Activated naive CD8-positive, alpha-beta T cell treated with anti-CD3 and anti-CD28 coated beads, Interleukin-2, amount 10 ng/mL, durations not matched to agents 7 days and 5 days (primary cell): ENCODE measurements at places on chromosomes 1 and 21. TPM values are rescaled to one million over a fixed set of nuclear protein-coding genes. Genes with fewer than 3 reads are reported as not detected.

DNA sequence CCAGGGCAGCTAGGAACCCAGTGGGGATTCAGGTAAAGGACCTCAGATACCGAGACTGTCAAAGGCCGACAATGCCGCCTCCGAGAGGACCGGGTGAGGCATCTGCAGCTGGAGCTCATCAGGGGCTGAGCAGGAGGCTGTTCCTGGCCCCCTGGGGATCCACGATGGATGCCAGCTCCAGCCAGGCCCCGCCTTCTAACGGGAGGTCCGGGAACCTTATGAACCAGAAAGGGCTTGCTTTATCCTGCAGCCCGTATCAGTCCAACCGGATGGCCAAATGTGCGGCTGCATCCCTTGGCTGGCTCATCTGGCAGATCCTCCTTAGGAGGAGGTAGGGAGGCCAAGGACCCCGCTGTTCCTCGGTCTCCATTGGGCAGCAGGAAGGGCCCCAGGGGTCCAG is 32.0 kb downstream of the SLC45A1 start:
- peak; percentile 34 for DNase-seq

DNA sequence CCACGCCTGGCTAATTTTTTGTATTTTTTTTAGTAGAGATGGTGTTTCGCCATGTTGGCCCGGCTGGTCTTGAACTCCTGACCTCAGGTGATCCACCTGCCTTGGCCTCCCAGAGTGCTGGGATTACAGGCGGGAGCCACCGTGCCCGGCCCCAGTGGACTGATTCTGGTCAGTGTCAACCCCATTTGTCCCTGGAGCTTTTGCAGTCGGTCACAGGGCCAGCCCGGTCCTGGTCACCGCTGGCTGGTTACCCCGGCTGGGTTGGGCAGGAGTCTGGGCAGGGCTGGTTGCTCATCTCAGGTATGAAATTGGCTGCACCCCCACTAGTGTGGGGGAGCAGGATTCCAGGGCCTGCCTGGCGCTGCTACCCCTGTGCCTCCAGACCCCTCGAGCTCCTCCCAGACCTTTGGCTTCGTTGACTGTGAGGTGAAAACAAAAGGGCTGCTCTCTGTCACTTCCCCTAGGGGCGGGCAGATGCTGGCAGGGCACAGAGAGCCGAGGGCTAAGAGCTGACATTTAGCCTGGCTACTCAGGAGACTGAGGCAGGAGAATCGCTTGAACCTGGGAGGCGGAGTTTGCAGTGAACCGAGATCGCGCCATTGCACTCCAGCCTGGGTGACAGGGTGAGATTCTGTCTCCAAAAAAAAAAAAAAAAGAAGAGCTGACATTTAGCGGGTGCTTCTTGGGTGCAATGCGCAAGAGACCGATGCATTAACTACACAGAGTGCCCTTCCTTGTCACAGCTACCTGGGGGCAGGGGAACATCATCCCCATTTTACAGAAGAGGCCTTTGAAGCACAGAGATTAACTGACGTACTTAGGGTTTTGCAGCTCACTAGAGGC is 10.6 kb downstream of the TNFRSF1B start:
- no peak for DNase-seq

LMX1A gene
- total RNA-seq, result not detected

DNA sequence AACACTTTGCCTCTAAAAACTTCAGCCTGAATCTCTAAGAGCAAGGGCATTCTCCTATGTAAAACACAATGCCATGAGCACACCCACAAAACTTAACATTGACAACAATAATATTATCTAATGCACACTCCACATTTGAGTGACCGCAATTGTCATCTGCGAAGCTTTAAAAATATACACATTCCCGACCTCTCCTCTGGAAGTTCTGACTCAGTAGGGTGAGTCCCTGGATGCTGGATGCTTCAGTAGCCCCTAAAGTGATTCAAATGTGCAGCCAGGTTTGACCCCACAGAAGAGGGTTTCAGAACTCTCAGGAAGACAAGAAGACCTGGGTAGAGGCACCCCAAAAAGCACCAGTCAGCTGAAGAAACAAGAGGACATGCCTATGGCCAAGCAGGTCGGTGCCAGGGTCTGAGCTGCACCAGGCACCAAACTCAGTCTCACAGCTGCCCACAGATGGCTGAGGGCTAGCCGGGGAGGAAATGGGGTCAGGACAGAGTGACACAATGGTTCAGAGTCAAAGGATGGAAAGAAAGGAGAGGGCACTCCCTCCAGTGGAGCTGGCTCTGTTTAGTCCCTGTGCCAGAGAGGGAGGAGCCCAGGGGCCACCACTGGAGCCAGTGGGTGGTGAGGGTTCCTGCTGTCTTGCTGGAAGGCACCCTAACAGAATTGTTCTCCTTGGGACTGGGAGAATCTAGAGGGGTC is 17.4 kb downstream of the PIK3C2B start:
- DNase-seq, result no peak

- no peak for DNase-seq
These were observed 60.9 kb upstream of the RGS2 start for GRCh38 chr1:192747943-192748342.

DNA sequence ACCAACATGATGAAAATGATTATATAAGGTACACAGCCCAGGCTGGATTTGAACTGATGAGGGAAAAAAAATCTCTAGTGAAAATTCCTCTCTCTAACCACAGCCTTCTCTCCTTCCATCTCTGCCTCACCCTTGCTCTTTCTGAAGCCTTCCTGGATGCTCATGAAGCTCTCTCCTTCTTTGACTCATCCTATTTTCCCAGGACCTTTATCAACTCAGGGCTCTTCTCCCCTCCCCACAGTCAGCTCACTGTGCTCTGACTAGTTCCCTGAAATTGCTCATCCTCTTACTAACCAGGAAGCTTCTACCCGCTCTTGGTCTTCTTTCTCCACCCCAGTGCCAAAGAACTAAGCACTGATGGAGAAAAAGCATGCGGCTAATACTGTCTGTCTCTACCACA is 46.4 kb upstream of the ERG start:
- no peak for DNase-seq

GRCh38 chr21:36297938-36298572 is 21.9 kb upstream of the MORC3 start:
- DNase-seq, result peak; percentile 57

DNA sequence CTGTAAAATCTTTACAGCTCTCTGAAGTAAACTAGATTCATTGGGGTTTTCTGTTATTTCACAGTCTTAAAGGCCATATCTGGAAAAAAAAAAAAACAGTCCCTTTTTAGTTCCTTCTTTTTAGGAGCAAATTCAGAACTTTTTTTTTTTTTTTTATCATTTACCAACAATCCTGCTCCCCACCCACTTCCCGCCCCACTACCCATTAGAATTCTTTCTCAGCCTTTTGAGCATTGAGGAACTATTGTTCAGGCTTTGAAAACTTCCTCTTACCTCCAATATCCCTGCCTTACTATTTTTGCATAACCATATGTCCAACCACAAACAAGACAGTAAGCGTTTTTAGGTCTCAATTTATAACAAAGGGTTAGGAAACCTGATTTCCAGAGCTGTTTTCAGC is 330.1 kb downstream of the PLPP3 start:
- no peak for DNase-seq

DNA sequence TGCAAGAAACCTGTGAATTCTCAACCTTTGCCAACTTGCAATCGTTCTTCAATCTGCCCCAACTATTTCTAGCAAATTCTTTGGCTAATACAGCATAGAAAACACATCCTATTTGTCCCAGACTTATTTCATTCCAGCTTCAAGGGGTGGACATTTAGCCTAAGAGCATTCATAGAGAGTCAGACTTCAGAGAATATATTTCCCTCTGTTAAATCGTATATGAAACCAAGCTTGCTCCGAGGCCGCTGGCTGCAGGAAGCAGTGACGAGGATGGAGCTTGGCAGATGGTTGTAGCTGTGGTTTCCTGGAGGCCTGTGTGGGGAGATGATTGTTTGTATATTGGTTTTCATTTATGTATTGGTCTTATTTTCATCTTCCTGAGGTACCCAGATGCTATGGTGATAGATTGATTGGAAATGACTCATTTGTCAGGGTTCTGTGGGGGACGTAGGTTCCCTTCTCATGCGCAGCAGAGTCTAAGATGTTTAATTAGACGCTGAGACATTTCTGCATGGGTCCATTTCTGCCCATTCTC is 26.1 kb downstream of the MAN1C1 start:
- DNase-seq, result peak; percentile 63

GRCh38 chr1:112146201-112146715 is 156.8 kb upstream of the KCND3 start:
- no peak for DNase-seq

- no peak for DNase-seq
These were observed 15.0 kb downstream of the DISP1 start for GRCh38 chr1:222829868-222830267.

RNU1-4 gene
- 3,430 TPM for total RNA-seq

DNA sequence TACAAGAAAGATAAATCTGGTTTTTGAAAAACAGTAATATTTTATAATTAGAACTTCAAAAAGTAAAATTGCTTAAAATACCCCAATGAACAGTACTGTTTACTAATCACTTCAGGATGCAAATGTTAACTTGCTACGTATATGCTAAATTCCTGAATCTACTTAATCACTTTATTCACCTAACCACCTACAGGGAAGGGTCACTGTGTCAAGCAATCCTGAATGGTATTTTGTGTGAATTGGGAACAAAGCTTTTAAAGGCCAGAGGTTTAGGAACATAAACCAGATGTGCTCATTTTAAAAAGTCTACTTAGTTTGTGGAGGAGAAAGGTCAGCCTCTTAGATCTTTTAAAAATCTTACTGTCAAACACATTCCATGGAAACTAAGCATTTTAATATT is 1143.0 kb upstream of the ADGRL2 start:
- no peak for DNase-seq

DNA sequence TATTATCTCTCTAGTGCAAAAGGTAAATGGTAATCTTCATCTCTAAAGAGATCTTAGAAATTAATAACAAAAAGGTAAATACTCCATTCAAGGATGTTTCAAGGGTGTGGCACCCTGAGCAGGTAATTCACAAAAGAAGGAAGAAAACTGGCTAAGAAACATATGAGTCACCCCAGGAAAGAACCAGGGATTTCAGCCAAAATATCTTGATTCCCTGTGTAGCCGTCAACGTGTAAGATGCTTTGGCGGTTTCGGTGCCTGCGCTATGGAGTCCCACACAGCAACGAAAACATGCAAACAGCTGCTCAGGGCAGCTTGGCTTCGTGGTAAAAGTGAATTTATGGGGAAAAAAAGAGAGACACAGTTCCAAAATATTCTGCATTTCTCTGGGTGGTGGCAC is 3.7 kb downstream of the ITGB2 start:
- no peak for DNase-seq

DNA sequence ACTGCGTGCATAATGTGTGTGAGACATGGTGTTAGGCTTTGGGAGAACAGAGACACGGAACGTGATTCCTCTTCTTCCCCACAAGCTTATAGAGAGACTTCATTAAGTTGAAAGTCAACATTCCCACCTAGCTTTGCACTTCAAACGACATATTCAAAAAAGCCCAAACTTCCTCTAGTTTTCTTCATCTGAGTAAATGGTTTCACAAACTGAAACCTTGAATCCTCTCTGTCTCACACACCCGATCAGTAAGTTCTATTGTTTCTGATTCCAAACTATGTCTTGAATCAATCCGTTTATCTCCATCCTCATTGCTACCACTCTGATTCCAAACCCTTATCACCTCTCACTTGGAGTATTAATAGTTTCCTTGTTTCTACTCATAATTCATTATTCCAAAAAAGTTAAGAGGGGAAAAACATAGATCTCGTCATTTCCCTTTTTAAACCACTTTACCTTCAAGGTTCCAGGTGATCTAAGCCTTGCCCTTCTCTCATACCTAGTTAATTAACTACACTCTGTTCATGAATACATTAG is 1.6 kb upstream of the METTL18 start:
- no peak for DNase-seq

DNA sequence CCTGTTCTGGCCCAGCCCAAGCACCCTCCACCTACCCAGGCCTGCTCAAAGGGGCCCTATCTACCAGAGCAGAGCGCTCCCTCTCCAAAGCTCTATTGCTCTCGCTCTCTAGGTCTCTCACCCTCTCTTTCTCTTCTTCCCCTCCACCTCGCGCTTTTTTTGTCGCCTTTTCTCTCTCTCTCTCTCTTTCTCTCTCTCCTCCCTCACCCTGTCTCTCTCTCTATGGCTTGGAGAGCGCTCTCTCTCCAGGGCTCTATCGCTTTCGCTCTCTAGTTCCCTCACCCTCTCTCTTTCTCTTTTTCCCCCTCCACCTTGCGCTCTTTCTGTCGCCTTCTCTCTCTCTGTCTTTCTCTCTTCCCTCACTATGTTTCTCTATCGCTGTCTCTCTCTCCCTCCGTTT is 3.4 kb upstream of the ZNF678 start:
- DNase-seq, result no peak

- no peak for DNase-seq
These were observed 6.8 kb downstream of the ATP1A1 start for GRCh38 chr1:116379674-116380498.

DNA sequence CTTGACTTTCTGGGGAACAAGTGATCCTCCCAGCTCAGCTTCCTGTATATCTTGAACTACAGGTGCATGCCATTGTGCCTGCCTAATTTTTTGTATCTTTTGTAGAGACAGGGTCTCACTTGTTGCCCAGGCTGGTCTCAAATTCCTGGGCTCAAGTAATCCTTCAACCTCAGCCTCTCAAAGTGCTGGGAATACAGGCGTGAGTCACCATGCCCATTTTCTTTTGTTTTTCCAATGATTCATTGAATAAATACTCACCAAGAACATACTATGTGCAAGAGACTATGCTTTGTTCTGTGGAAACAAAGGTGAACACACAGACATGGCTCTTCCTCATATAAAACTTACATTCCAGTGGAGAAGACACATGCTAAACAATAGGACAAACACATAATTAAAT is 407.8 kb upstream of the DAB1 start:
- DNase-seq, result no peak

GRCh38 chr1:64537942-64538341 is 68.0 kb downstream of the CACHD1 start:
- DNase-seq, result no peak

GRCh38 chr1:104856518-104856917 is 1106.8 kb downstream of the AMY1C start:
- DNase-seq, result no peak

- no peak for DNase-seq
These were observed 6.1 kb upstream of the RABGAP1L start for GRCh38 chr1:174153085-174153824.

CENPF gene
- total RNA-seq, result 137 TPM

- DNase-seq, result no peak
These were observed 85.2 kb upstream of the RUNX1 start for GRCh38 chr21:35134309-35134708.

DNA sequence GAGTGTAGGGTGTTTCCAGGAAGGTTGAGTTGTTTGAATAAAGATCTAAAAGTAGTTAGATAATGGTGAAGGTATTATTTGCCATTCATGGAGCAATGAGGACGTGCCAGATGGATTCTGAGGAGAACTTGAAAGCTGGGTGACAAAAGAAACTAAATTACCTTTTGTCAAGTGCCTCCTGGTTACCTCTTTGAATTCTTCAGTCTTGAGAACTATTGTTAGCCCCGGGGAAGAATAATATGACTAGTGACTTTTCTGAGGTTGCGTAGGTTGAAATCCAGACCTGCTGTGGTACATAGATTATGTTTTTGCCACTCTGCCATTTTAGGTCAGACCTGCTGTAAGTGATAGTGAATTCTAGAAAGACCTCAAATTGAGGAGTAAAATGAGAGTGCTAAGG is 11.5 kb downstream of the LAMC1 start:
- DNase-seq, result no peak
